Activated CD4-positive, CD25-positive, alpha-beta regulatory T cell (primary cell): ENCODE measurements at places on chromosomes 2 and 18.

DNA sequence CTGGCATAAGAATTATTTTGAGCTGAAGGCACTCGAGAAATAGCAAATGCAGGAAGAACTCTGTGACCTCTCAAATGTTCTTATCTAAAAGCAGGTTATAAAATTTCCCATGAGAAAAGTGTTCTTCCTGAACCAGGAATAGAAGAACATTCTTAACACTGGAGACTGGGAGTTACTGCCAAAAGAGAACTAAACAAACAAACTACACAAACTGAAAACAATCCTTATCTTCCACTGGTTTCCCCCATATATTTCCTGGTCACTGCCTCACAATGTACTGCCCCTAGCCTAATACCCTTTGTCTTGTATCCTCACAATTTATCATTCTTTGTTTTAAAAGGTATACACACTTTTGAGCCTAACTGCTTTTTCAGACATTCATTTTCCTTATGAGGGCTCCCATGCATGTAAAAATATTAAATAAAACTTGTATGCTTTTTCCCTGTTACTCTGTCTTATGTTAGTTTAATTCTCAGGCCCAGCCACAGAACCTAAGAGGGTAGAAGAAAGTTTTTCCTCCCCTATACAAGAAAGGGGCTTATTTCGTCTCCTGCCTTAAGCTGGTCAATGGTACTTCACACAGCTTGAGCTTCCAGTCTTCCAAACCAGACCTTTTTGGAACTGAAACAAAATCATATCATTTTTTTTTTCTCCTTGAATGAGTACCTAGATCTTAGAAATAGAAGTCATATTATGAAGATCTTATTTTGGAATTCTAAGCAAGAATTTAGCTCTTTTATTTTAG, 110.6 kb downstream of the MSTN start:
- DNase-seq, result no peak

GRCh38 chr2:65512783-65513182, 80.4 kb upstream of the SPRED2 start:
- DNase-seq, result no peak

GRCh38 chr2:98269830-98270229, 76.4 kb upstream of the CNGA3 start:
- no peak for DNase-seq

- DNase-seq, result no peak
These were observed 18.6 kb upstream of the ZC3H15 start for GRCh38 chr2:186467421-186467820.

DNA sequence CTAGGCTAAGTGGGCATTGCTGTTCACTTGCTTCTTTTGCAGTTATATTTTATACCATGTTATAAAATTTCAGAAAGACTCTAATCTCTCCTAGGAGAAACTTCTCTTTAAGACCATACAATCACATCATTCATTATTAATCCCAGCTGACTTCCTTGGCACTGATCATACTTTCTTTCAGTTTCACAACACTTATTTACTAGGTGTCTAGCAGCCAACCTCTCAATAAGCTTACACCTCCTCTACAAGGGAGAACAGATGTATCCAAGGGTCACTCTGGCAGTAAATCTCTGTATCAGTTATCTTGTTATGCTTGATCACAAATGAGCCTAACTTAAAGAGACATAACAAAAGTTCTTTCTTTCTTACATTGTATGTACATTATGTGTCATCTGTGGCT, 69.8 kb upstream of the EPB41L5 start:
- DNase-seq, result no peak

GRCh38 chr2:236895497-236895896, 190.2 kb upstream of the COPS8 start:
- DNase-seq, result no peak

- no peak for DNase-seq
These were observed 8.5 kb upstream of the RALBP1 start for GRCh38 chr18:9466846-9467245.

- DNase-seq, result no peak
These were observed 18.3 kb upstream of the TAF4B start for GRCh38 chr18:26207937-26208336.

DNA sequence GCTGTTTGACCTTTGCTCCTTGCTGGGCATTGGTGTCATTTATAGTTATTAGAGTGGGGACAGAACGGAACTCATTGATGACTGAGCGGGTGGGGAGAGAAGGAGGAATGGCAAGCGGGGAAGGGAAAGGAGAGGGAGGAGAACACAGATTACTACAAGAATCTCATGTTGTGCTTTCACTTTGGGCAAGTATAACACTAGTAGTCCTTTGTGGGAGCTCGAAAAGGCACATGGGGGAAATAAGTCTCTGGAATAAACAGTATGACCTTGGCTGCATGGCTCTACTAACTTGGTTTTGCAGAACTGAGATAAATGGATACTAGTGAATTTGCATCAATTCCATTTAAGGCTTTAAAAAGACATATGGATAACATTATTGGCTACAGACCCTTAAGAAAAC, 161.7 kb upstream of the NABP1 start:
- DNase-seq, result no peak

- no peak for DNase-seq
These were observed 41.4 kb downstream of the TMEM182 start for GRCh38 chr2:102803041-102803896.

DNA sequence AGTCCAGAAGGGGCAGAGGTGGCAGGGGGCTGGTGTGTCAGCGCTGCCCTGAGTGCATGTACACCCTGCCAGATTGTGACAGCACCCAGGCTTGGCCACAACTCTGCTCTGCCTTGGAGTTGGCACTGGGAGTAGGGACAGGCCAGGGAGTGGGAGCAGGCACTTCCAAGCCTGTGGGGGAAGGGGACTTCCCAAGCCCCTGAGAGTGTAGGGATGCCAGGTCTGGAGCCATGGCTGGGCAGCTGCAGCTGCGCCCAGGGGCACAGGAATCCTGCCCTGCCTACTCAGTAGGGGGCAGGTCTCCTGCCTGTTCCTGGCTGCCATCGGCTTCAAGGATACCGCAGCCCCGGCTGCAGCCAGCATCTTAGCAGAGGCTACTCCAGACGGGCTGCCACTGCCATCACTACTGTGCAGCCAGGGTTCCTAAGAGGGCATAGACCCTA, 109.4 kb downstream of the CALCRL start:
- no peak for DNase-seq

DNA sequence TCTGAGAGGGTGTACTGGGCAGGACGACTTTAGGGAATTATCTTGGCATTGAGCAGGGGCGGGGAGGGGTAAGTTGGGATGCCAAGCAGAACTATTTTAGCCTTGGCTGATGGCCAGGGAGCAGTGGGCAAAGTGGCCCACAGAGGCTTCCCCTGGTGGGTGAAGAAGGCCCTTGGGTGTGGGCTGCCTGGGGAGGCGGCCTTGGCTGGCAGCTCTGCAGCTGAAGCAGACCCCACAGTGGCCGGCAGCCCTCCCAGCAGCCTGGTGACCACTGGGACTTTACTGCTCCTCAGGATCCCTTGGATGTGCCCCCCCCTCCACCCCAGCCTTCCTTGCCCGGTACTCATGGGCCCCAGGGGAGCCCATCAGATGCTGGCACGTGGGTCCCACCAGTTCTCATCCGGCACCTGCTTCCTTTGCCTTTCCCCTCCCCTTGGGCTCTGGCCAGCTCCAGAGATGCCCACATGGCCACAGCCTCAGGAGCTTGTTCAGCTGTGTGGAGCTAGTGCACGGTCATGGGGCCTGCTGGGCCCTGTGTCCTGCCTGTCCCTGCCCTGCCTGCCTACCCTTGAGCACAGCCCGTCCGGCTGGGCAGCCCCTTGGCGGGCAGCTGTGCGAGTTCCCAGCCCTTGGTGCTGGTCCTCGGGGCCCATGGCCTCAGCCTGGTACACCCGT, 122.1 kb upstream of the HS6ST1 start:
- DNase-seq, result no peak

- no peak for DNase-seq
These were observed 386.6 kb upstream of the LRATD1 start for GRCh38 chr2:14245901-14246300.
